ENCODE measurements at places on chromosomes 11 and 22.

GRCh38 chr11:16744128-16744725 is 5.8 kb downstream of the C11orf58 start:
- no peak for DNase-seq

GRCh38 chr11:92702805-92703448 is 266.5 kb upstream of the MTNR1B start:
- DNase-seq, result no peak

- no peak for DNase-seq
Observed at GRCh38 chr11:57900320-57900719, 123.4 kb upstream of the OR9Q1 start.

- DNase-seq, result no peak
Observed at GRCh38 chr11:116865696-116866095, 28.3 kb upstream of the APOA1 start.

DNA sequence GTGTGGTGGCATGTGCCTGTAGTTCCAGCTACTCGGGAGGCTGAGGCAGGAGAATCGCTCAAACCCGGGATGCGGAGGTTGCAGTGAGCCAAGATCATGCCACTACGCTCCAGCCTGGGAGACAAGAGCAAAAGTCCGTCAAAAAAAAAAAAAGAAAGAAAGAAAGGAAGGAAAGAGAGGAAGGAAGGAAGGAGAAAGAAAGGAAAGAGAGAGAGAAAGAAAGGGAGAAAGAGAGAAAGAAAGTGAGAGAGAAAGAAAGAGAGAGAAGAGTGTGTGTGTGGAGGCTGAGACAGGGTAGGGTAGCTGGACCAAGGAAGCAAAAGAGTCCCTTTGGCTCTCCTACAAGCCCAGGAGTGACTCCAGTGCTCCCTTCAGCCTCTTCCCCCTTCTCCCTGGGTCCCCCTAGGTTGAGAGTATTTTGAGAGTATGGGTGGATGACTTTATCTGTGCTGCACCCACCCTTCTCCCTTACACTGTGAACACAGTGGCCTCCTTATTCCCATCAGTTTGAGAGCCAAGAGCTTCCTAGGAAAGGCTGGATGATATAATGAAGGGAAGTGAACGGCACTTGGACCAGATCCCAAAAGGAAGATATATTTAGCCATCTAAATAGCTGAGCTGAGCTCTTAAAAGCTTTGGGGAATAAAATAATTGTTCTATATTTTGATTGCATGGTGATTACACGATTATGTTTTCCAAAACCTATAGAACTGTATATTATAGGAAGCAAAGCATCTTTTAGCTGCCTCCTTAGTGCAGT is 9.5 kb upstream of the DENND5A start:
- no peak for DNase-seq

DNA sequence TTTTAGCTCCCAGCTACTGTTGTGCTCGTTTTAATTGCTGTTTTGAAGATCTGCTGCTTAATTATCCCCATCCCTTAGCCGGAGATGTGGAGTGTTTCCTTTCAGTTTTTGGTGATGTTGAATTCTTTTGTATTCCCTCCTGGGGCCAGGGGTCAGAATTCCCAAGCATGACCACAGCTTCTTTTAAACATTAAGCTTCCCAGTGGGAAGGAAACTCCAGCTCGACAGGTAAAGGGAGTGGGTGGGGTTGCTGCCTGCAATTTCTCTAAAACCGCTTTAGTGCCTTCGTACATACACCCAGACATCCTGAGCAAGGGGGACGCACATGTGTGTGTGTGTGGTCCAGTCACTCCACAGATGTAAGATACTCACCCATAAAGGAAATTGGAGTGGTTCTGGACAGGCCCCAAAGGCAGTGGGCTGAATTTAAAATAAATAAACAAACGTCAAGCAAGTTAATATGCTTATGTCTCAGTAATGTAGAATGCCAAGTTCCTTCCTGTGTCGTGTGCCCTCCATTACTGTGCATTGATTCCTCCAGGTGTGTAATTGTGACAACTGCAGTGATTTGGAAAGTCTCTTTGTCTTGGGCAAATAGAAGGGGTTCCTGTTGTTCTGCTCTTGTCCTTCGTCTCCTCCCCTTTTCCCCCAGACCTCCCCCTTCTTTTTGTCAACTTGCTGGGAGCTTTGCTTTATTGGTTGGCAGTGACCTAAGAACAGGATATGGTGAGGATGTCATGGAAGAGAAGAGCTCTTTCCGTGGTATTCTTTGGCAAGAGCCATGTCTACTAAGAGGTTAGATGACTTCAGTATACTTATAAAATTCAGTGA is 19.2 kb upstream of the ADSL start:
- no peak for DNase-seq

Data from HAP-1 (cell line).